ENCODE measurements at places on chromosomes 3 and 15.

- no peak for DNase-seq
Measured at GRCh38 chr3:16466822-16467221, 46.7 kb downstream of the RFTN1 start.

GRCh38 chr15:22884344-22884743, 45.9 kb downstream of the NIPA2 start:
- DNase-seq = no peak

- no peak for DNase-seq
Measured at GRCh38 chr3:79517766-79518413, 249.9 kb downstream of the ROBO1 start.

DNA sequence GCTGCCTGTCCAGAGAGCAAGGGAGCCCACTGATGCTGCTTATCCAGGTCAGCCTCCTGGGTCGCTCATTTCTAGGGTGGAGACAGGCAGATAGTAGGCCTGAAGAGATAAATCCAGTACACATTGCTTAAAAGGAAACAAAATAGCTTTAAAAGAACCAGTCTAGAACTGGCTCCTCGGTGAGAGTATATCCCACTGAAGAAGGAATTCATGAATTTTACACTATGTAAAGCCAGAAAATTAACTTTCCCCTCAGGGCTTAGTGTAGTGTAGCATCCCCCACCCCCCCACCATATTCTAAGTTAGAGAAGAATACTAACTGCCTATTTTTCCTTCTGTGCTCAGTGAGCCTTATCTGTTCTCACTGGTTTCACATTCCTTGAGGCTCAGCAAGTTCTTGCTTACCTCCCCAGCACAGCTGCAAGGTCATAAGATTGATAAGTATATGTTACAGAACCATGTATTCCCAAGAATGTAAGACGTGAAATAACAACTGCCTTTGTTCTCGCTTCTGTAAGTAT, 30.5 kb upstream of the NOX5 start:
- no peak for DNase-seq

DNA sequence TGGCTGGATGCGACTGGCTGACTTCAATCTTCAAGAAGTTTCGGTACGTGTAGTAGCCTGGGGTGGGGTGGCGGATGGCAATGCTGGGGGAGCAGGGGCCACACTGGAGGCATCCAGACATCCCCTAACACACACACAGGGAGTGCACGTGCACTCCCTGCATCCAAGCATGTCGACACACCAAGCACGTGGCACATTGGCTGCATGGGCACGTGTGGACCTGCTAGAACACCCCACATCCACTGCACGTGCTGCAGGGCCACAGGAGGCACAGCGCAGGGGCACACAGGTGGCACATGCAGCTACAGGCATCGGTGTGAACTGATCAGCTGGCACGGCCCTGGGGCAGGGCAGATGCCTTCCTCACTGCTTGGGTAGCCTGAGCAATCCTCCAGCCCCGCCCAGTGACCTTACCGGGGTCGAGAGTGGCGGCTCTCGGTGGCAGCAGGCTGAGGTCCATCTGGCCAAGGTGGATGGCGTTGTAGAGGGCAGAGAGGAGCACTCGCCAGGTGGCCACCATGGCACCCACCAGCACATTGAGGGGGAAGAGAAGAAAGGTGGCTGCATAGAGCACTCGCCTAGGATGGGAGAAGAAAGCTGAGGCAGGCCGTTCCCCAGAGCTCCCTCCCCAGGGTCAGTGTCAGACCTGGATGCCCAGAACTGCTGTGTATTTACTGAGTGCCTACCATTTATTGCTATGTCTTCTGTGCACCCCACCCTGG, 7.5 kb downstream of the ISLR start:
- no peak for DNase-seq

GRCh38 chr15:88897456-88898194, 2.3 kb upstream of the HAPLN3 start:
- DNase-seq = no peak

- peak; percentile 43 for DNase-seq
Measured at GRCh38 chr15:68775671-68776476, 44.8 kb downstream of the ANP32A start.

DNA sequence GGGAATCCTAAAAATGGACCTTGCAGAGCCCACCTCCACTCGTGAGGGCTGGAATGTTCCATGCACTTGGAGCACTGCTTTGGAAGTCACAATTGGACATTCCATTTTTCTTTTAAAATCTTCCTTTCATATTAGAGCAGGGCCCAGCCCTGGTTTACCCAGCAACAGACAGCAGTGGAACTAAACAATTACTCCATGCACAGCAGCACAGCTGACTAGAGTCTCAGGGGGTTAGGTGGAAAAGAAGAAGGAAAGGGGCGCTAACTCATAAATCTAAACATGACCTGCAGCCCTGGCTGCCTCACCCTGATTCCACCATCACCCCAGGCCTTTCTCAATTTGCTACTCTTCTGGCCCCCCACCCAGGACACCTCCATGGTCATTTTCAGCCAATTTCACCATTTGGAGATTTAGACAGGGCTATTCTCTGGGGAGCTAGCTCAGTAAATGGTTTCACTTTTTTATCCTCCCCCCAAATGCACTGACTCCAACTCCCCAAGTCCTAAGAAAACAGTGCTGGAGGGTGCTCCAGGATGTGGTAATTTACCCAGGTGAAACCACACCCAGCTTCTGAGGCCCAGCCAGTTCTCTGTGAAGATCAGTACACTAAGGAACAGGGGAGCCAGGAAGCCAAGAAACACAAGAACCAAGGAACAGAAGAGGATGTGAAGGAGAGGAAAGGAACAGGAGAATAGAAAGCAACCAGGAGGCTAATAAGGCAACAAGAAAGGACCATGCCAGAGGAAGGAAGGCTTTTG, 1.6 kb upstream of the LRRC31 start:
- no peak for DNase-seq

DNA sequence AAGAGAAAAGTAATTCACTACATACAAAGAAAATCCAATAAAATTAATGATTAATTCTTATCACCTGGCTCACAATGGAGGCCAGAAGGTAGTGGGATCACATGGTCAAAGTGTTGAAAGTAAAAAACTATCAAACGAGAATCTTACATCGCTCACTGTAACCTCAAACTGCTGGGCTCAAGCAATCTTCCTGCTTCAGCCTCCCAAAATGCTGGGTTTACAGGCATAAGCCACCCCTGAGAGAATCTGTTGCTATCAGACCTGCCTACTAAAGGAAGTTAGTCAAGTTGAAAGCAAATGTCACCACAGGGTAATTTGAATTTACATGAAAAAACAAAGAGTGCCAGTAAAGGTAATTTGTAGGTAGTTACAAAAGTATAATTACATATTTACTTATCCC, 103.3 kb downstream of the PCCB start:
- no peak for DNase-seq
